MCF 10A (cell line): ENCODE measurements at places on chromosomes 3 and 15. TPM values are rescaled to one million over a fixed set of nuclear protein-coding genes. Genes with fewer than 3 reads are reported as not detected.

GRCh38 chr3:149327156-149327555, 6.3 kb downstream of the TM4SF18 start:
- no peak overlapping the region for H3K4me3 ChIP-seq
- DNase-seq: no peak
- no peaks in the 10 kb centered on the region for H3K27me3 ChIP-seq
- no peaks in the 10 kb centered on the region for H3K4me1 ChIP-seq
- H3K36me3 ChIP-seq: no peaks in the 10 kb centered on the region
- no peak overlapping the region for H3K27ac ChIP-seq

Gene ST8SIA2
- not detected in 2 replicates for total RNA-seq

Gene SMAD6
- total RNA-seq: not detected in 2 replicates

DNA sequence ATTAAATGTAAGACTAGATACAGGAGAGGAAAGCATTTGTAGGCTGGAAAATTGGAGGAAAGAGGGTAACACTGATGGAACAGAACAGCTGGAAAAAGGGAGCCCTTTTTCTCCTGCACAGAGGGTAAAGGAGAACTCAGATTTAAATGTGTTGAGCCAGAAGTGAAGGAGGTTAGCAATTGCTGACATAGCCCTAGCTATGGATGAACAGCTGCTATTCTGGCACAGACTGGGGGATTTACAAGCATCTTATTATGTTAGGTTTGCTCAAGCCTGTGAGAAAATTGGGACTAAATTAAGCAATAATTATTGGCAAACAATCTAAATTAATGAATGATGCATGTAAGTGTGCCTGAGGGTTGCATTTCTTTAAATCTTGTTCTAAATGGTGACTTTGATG, 40.6 kb upstream of the PRR20G start:
- H3K27ac ChIP-seq: no peak overlapping the region
- H3K36me3 ChIP-seq: no peaks in the 10 kb centered on the region
- peaks cover 23% of the 10 kb centered on the region for H3K27me3 ChIP-seq
- no peak overlapping the region for H3K4me3 ChIP-seq
- no peak for DNase-seq
- peaks cover 11% of the 10 kb centered on the region for H3K4me1 ChIP-seq

DNA sequence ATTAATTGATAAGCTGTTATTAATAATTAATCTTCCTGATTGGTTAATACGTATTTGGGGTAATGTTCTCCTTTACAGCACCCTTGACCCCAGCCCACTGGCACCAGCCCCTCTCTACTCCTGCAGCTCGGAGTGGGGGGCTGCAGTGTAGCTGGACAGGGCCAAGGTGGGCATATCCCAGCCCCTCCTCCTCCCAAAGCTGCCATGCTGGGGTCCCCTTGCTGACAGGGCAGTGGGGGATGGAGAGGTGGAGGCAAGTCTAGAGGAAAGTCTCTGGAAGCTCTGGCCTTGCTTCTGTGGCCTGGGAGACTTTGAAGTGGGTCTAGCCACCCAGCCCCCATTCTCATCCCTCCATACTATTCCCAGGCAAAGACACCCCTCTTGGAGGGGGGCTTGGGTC, 35.8 kb downstream of the HCN4 start:
- H3K27me3 ChIP-seq: peaks cover 32% of the 10 kb centered on the region
- no peak overlapping the region for H3K4me3 ChIP-seq
- no peaks in the 10 kb centered on the region for H3K4me1 ChIP-seq
- H3K36me3 ChIP-seq: no peaks in the 10 kb centered on the region
